ENCODE measurements at places on chromosomes 1 and 21.

DNA sequence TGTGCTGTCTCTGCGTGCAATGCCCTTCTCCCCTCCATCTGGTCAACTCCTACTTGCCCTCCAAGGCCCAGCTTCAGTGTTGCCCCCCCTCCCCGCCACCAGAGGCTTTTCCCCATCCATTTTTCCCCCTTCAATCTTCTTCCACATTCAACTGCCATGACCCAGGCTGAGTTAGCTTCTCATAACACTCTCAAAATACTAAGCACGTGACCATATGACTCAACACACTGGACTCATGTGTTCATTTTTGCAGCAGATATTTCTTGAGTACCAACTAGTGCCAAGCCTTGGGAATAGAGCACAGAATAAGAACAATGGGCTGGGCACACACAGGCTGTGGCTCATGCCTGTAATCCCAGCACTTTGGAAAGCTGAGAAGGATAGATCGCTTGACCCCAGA lies 132.1 kb downstream of the IGSF21 start:
- DNase-seq: no peak

GRCh38 chr21:19759836-19760235 lies 1238.4 kb upstream of the NCAM2 start:
- no peak for DNase-seq

DNA sequence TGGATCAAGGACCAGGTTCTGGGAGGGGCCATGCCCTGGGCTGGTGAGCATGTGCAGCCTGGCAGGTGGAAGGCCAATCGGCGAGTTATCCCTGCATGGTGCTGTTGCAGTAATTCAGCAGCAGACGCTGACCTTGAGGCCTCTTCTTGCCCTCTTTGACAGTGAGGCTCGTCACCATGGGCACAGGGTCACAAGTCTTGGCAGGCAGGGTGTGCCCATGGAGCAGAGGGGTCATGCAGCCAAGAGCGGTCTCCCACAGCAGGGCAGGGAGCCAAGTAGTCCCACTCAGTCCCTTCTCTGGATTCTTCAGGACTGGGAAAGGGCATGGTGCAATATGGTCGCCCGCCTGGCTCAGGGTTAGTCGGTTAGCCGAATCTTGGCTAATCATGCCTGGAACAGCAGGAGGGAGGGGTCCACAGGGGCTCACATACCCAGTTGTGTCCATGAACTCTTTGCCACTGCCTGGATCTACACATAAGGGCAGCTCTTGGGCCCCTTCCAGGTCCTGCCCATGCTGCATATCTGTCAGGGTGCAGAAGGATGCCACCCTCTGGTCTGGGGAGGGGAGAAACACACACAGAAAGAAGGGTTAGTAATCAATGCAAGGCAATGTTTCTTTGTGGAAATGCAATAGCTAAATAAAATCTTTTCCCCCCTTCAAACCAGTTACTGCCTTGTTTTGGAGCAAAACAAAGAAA lies 226.8 kb downstream of the SIPA1L2 start:
- DNase-seq: no peak

DNA sequence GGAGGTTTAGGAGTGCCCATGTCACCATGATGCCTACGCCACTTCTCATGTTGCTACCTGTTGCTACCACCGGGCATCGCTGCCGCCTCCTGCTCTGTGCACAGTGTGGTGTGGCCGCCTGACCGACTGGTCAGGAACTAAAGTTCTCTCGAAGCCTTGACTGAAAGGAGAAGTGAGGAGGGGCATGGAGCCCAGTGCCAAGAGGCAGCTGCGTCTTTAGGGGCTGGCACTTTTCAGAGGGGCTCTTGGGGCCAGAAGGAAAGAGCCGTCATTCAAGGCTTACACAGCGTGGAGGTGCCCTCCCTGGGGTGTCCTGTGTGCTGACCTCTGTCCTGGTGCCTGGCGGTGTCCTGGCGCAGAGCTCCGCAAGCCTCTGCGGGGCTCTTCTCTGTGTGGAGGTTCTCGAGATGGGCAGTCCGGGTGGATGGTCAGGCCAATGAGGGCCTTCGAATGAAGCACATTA lies 57.2 kb downstream of the ADARB1 start:
- no peak for DNase-seq

GRCh38 chr1:229760478-229760996 lies 134.5 kb downstream of the URB2 start:
- DNase-seq: no peak

DNA sequence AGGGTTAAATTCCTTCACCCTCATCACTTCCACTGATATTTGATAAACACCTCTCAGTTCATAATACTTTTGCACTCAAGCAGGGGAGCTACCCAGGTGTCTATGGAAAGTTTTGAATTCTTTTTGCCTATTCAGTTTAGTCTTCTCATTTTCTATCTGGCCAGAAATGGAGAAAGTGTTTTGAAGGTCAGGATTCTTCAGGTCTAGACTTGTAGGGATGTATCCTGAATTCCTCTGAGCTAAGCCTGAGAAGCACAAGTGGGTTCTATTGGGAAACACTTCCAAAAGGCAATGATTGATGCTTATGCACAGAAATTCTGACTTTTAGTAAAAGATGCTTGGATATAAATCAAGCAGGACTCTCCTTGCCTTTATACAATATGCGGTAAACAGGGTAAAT lies 217.8 kb upstream of the HOOK1 start:
- no peak for DNase-seq

DNA sequence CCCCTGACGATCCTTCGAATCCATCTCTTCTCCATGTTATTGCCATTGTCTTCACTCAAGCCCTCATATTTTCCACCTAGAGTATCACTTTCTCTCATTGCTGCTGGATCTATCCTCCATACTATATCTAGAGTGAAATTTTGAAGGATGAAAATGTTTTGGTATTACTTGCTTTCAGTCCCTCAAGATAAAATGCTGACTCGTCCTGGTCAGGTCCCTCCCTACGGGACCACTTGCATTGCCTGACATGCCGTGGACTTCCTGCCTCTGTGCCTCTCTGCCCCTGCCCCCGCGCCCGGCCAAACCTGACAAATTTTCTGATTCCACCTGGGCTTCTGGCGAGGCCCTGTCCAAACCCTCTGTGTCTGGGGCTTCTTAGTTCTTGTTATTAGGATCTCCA lies 23.6 kb downstream of the SPATA46 start:
- DNase-seq: no peak

DNA sequence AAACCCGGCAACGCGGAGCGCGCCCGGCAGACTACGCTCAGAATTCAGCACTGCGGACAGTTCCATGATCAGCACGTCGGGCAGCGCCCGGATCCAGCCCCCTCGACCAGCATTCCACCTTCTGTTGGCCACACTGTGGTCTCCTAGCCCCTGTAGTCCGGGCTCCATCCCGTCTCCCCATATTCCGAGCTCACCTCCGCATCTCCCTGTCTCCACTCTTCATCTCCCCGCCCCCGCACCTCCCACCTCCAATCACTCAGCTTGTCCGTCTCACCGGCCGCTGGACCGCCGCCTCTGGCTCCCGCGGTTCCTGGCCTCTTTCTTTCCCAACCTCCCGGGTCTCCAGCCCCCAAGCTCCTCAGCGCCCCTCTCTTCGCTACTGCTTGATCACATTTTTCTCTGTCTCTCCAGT lies 500 bp downstream of the EPHA10 start:
- DNase-seq: peak; percentile 9

DNA sequence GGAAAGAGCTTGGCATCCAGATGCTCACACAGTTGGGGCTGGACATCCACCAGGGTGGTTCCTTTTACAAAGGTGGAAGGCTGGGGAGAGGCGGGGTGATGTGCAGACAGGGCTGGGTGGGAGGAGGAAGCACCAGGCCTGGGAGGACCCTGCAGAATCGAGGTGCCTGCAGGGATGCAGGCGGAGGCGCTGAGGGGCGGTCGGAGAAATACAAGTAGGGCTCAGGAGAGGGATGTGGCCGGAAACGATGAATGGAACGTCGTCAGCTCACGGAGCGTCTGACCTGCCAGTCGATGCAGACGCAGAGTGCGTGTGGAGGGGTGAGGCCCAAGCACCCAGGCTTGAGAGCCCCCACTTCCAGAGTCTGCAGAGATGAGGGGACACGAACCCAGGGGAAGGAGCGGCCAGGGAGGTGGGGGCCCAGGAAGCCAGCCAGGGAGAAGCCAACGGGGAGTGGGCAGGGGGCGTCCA lies 63.4 kb downstream of the TRIM11 start:
- DNase-seq: no peak

- no peak for DNase-seq
Observed at GRCh38 chr1:154784416-154784815, 85.7 kb downstream of the KCNN3 start.

GRCh38 chr1:64127297-64127696 lies 76.1 kb upstream of the UBE2U start:
- no peak for DNase-seq

GRCh38 chr1:119286587-119287181 lies 81.9 kb upstream of the HAO2 start:
- DNase-seq: peak; percentile 27

GRCh38 chr21:42265231-42265812 lies 46.4 kb downstream of the ABCG1 start:
- no peak for DNase-seq

GRCh38 chr1:82485591-82486369 lies 685.0 kb downstream of the ADGRL2 start:
- DNase-seq: no peak

DNA sequence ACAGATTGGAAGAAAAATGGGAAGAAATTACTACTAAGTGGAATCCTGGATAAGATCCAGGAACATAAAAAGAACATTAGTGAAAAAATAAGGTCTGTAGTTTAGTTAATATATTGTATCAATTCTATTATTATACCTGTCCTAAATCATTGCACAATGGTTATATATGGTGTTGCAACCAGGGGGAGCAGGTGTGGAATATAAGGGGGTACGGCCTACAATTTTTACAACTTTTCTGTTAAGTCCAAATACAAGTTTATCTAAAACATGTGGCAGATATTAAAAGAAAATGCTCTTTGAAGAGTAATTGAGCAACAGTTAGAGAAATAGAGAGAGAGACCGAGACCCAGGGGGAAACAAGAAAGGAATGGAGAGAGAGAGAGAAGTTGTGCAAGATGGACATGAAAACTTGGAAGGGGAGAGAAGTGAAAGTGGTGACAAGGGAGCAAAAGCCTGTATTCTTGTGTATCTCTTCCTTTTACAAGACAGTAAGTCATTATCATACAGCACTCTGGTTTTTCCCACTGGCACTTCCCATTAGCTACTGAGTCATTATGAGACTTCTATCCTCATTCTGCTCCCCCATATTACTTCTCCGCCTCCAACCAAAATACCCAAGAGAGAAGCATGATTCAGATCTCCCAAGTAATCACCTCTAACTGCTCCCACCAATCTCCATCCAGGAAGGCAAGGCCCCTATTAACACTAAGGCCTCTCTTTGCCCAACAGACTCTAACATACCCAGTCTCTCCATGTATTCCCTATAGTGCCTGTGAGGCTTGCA lies 22.3 kb upstream of the TRAF3IP3 start:
- DNase-seq: no peak

DNA sequence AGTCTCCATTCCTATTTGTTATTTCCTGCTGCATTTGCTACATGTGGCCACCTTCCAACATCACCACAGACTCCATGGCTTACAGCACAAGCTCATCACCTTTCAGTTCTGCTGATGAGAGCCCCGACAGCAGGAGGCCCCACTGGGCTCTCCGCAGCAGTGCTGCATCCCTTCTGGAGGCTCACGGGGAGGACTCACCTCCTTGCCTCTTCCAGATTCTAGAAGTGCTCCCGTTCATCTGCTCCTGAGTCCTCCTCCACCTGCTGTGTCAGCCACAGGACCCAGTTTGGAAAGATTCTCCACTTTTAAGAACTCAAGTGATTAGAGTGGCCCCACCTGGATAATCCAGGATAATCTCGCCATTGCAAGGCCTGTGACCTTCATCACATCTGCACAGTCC lies 167.6 kb downstream of the PCBP3 start:
- DNase-seq: no peak

DNA sequence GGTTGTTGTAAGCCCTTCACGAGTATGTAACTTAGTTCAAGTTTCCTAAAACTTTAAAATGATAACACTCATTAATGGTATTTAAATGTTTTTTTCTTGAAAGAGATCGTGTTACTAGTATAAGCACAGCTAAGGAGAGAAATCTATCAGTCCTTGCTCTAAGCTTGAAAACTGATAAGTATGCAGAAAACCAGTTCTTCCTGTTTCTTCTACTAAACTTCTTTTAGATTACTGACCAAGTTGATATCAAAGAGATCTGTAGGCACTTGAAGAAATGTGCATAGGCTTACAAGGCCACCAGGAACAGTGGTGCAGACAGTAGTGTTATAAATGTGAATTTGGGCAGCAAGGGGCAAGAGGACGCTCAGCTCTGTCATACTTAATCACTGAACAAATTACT lies 3.9 kb downstream of the EFCAB14 start:
- no peak for DNase-seq

- no peak for DNase-seq
Observed at GRCh38 chr1:55572878-55573734, 357.9 kb upstream of the USP24 start.

- no peak for DNase-seq
Observed at GRCh38 chr1:184480736-184481135, 93.9 kb downstream of the C1orf21 start.

- no peak for DNase-seq
Observed at GRCh38 chr1:207389728-207390464, 64.2 kb upstream of the CR2 start.

DNA sequence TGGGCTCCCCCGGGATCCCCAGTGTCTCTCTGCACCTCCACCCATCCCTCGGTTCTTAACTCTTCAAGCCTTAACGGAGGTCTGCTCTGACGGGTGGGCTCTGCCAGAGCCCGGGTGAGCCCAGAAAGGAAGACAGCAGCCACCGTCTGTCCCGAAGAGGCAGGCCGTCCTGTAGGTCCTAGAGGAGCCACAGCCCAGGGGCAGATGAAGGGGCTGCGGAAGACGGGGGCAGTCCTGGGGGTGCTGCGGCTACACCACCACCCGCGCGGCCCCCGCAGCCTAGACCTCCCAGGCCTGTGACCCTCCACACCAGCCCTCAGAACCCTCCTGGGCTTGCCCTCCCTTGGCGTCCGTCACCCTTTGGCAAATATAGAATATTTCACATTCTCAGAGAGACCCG lies 71.0 kb downstream of the UMODL1 start:
- no peak for DNase-seq

GRCh38 chr1:21262293-21263051 lies 27.8 kb downstream of the ECE1 start:
- DNase-seq: no peak

Measured in CD4-positive, alpha-beta T cell treated with Interleukin-12 subunit alpha and Interleukin-12 subunit beta, for 1 hour (primary cell).